T-helper 17 cell (primary cell): ENCODE measurements at places on chromosomes 16 and 17. TPM values are rescaled to one million over a fixed set of nuclear protein-coding genes. Genes with fewer than 3 reads are reported as not detected.

The SP6 gene
- 0.20 TPM for total RNA-seq

The CCL8 gene
- total RNA-seq: not detected

The TAT gene
- total RNA-seq: not detected

The KREMEN2 gene
- not detected for total RNA-seq

The SLC38A8 gene
- not detected for total RNA-seq
